ENCODE measurements at places on chromosomes 6 and 20.

GRCh38 chr6:132865364-132865763 is 51.0 kb downstream of the RPS12 start:
- DNase-seq, result no peak

DNA sequence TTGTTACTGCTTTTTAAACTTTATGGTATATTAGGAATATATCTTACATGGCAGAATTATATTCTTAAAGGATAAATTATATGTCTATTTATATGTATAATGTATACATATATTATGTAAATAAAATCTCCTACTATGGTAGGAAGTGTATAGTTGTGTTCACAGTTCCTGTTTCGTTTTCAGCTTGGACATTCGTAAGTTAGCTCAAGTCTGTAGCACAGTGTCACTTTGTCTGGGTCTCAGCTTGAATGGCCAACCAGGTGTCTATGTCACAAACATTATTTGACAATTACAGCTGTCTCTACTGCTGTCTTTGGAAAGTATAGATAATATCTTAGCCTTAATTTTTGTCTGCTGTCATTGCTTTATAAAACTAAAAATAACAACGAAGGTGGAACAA is 303.9 kb downstream of the CDKAL1 start:
- DNase-seq, result no peak

DNA sequence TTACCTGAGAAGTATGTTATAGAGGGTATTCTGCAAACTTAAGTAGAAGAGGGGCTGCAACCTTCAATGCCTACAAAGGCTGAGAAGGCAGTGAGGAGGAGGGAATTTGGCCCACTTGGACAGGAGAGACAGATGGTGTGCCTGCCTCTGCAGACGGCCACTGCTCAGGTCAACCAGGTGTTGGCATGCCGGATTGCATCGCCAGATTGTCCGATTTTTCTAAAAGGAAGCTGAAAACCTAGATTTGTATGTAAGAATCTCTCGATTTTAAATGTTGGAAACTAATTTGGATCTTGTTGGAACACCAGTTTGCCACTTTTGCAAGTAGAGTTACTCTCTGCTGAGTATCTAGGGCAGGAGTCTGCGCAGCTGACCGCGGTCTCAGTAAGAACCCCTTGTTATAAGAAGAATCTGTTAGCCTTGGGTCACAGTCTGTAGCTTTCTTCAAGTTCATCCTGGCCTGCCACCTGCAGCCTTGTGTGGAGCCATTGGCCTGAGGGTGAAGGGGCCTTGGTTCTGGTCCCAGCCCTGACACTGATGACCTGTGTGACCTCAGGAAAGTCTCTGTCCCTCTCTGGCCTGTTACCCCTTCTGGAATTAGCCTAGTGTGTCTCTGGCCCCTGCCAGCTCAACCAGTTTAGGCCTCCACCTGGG is 54.4 kb downstream of the TGM2 start:
- DNase-seq, result no peak

GRCh38 chr6:52595796-52596130 is 18.9 kb upstream of the TRAM2 start:
- DNase-seq, result no peak

DNA sequence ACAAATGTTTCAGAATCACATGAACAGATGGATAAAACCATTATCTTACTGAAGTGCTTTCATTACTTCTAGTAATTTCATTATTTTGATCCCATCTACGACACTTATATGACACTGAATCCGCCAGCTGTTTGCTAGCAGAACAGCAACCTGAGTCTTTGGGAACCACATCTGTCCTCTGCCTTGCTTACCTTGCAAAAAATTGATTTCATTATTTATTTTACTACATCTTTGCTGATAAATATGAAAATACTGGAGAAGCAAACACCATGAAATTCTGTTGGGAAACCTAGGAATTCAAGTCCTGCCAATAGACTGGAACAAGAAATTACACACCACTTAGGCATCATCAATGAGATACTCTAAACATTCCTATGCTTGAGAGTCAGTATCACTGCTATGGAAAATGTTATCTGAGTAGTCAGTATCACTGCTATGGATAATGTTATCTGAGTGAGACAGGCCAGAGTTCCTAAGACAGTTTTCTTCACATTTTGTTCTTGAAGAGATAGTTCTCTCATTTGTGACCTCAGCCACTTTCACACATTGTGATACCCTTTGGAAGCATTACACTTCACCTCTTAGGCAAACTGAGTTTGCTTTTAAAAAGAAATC is 91.9 kb downstream of the PDE10A start:
- DNase-seq, result no peak
